Stimulated activated CD8-positive, alpha-beta memory T cell treated with anti-CD3 and anti-CD28 coated beads, Interleukin-2, amount 100 ng/mL, for 48 hours (primary cell): ENCODE measurements at places on chromosomes 16 and 17.
A peak's percentile ranks its signal among the peaks of the same experiment; 100 is the strongest.

DNA sequence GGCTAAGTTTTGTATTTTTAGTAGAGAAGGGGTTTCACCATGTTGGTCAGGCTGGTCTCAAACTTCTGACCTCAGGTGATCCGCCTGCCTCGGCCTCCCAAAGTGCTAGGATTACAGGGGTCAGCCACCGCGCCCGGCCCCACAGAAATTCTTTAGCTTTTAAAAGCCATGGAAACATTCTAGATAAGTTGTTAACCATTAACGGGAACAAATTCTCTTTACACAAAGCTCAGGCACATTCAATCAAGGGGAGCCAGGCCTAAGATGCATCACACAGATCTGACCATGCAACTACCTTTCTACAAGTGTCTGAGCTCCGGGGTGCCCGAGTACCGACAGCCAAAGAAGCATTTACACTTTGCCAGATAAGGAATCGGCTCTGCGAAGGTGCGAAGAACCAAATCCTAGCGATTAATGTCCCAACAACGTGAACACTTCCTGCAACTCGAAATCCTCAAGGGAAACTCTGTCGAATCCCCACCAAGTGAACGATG is 1.0 kb downstream of the EMC8 start:
- DNase-seq, result no peak

DNA sequence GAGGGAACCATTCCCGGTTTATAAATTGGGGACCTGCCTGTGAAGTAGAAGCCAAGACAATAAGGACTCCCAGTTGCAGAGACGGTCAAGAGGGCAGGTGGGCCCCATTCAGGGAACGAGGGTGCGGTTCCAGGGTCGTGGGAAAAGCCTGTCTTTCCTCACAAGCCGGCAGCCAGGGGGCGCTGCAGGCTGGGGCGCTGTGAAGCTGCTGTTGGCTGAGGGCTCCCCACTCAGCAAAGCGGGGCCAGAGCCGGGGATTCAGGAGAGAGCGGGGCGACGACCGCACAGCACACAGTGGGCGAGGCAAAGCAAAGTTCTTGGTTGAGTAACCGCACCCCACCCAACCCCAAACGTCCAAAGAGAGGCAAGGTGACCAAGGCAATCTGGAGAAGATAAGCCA is 24.9 kb downstream of the CDRT15 start:
- peak; percentile 41 for DNase-seq

DNA sequence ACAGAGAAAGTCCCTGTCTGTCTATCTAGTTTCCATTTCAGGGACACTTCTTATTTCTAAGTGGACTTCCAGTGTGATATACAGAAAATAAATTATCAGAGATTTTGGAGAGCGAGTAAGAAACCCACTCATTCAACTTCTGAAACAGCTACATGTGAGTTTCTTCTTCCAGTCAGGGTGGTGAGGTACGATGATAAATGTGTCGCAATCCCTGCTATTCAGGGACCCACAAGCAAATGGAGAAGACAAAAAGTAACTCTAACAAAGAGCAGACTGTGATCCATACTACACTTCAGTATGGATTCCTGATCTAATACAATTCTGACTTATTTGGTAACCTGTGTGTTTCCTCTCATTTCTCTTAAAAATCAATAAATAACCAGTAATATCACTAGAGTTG is 16.8 kb downstream of the CNTNAP4 start:
- DNase-seq, result no peak

DNA sequence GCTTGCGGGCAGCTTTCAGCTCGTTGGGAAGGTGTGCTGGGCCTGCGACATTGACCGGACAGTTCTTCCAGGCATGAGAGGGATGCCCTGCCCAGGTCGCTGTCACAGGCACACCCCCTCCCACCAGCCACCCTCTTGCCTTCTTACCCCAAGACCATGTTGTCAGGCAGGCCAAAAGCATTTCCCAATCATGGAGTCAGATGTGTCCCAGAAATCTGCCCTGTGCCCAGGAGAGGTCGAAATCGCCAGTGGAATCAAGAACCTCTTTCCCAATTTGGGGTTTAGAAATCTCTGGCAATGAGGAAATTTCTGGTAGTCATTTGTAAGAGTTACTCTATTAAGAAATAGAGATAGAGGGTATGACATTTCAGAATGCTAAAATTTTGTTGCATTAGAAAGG is 177.1 kb downstream of the RAB11FIP4 start:
- DNase-seq, result no peak

GRCh38 chr17:43027091-43028032 is 2.3 kb downstream of the RND2 start:
- DNase-seq, result no peak

DNA sequence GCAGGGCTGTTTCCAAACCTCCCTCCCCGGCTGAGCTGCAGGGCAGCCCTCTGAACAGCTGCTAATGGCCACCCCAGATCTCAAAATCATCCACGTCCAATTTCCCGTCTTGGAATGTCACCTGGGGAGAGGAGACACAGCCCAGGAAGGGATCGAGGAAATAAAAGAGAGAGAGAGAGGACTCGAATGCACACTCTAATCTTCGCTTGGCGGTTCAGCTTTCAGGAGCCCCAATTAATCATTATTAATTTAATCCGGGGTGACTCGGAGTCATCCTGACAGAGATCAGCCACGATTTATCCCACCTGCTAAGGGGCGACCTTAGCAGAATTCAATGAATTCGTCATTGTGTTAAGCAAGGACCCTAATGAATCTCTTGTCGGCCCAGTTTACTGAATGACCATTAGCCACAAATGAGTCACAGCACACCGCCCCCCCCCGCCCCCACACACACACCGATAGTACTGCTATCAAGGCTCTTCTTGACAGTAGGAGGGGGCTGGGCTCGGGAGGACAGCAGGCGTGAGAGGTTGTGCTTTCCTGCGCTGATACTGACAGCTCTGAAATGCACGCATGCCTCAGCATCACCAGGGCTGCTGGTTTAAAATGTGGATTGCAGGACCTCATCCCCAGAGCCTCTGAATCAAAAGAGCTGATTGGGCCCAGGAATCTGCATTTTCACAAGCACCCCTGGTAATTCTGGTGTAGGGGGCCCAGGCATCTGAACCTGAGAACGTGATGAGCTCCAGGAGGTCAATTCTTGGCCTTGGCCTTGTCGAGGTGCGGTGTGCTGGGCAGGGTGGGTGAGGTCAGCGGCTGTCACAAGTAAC is 190.0 kb upstream of the CIBAR2 start:
- DNase-seq, result no peak

GRCh38 chr16:64507240-64508024 is 614.4 kb downstream of the CDH11 start:
- DNase-seq, result no peak
